ENCODE measurements at places on chromosomes 13 and 19. TPM values are rescaled to one million over a fixed set of nuclear protein-coding genes. Genes with fewer than 3 reads are reported as not detected.

The EML2 gene
- 34.8 TPM for total RNA-seq

The CABP5 gene
- total RNA-seq = not detected

The ZNF442 gene
- 4.3 TPM for total RNA-seq

The PALM gene
- total RNA-seq = 49.7 TPM

The IRGC gene
- total RNA-seq = not detected

The TNNI3 gene
- 2,132 TPM for total RNA-seq

The SLC10A2 gene
- total RNA-seq = not detected

The DHDH gene
- not detected for total RNA-seq

The DLL3 gene
- not detected for total RNA-seq

The STXBP2 gene
- 13.5 TPM for total RNA-seq

The CEACAM20 gene
- not detected for total RNA-seq

The KASH5 gene
- not detected for total RNA-seq

The ZNF571 gene
- total RNA-seq = 3.4 TPM

The SLC1A6 gene
- total RNA-seq = not detected

The TPP2 gene
- 39.1 TPM for total RNA-seq

The ZNF681 gene
- 1.4 TPM for total RNA-seq
